ENCODE measurements at places on chromosomes 6 and 20. TPM values are rescaled to one million over a fixed set of nuclear protein-coding genes. Genes with fewer than 3 reads are reported as not detected.

Gene CD109
- 0.42 TPM for total RNA-seq

Gene SH3BGRL2
- total RNA-seq: 71.3 TPM

Gene PSMF1
- 90.6 TPM for total RNA-seq

Gene ADGB
- total RNA-seq: not detected

Gene OXT
- total RNA-seq: 6.5 TPM

Gene TULP1
- not detected for total RNA-seq

Gene ELOVL4
- 2.1 TPM for total RNA-seq

Gene COL9A1
- not detected for total RNA-seq

DNA sequence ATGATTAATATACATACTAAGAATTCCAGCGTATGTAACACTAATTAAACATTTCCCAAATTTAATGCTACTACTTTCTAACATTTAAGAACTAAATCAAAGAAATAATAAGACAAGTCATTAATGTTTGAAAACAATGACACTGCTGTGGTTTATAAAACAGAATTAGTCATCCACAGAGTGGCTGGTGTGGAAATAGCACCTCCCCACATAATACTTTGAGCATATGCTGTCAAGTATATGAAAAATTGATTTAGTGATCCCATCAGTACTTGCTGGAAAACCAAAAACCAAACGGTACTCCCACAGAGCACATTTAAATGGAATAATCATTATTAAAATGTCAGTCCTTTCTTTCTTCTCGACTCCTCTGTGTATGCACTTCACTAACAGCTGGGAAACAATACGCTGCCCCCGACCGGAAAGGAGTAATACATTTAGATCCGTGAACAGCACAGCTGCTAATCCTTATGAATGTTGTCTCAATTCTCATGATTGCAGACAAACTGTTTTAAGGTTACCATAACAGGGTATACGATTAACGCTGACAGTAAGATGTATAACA lies 78.4 kb downstream of the PREP start:
- H3K27ac ChIP-seq: no peak overlapping the region
- DNase-seq: no peak
- peaks cover 8% of the 10 kb centered on the region for H3K36me3 ChIP-seq
- H3K4me1 ChIP-seq: no peaks in the 10 kb centered on the region

GRCh38 chr6:26065952-26066380 lies 21.3 kb upstream of the HFE start:
- H3K4me3 ChIP-seq: no peak overlapping the region
- H3K4me1 ChIP-seq: peaks cover 4% of the 10 kb centered on the region
- peak; percentile 60 for DNase-seq
- H3K27ac ChIP-seq: peak overlapping the region; percentile 61

- DNase-seq: no peak
- H3K27ac ChIP-seq: no peak overlapping the region
- peaks cover 79% of the 10 kb centered on the region for H3K36me3 ChIP-seq
- H3K4me1 ChIP-seq: no peaks in the 10 kb centered on the region
These were observed 110.7 kb downstream of the DST start for GRCh38 chr6:56531839-56532595.

DNA sequence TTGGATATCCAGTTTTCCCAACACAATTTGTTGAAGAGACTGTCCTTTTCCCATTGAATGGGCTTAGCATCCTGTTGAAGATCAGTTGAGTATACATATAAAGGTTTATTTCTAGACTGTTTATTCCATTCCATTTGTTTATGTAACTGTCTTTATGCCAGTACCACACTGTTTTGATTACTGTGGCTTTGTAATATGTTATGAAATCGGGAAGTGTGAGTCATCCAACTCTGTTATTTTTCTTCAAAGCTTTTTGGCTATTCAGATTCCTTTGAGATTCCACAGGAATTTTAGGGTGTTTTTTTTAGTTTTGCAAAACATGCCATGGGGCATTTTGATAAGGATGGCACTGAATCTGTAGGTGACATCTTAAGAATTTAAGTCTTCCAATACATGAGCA lies 188.3 kb downstream of the BMP7 start:
- H3K36me3 ChIP-seq: no peaks in the 10 kb centered on the region
- no peak overlapping the region for H3K27ac ChIP-seq
- H3K27me3 ChIP-seq: no peaks in the 10 kb centered on the region
- no peak for DNase-seq

DNA sequence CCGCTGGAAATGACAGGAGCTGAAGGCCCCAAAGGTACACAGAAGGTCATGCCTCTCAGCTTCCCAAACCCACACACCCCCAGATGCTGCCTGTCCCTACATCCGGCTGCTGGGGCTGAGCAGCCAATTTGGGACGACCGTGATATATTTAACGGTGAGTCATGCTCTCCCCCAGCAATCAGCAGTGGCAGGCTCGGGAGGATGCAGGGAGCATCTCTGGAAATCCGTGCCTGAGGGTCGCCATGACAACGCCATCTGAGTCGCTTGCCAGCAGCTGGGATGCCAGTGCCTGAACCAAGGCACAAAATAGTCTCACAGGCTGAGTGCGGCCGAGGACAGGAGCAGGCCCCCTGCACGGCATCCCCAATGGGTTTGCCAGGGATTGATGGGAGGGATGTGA lies 57.9 kb downstream of the KCNB1 start:
- no peak overlapping the region for H3K27ac ChIP-seq
- H3K27me3 ChIP-seq: no peaks in the 10 kb centered on the region
- no peak overlapping the region for H3K4me3 ChIP-seq

- no peak for DNase-seq
- H3K27ac ChIP-seq: no peak overlapping the region
- no peak overlapping the region for H3K4me3 ChIP-seq
- peaks cover 3% of the 10 kb centered on the region for H3K27me3 ChIP-seq
- no peaks in the 10 kb centered on the region for H3K36me3 ChIP-seq
These were observed 234.5 kb downstream of the BMP7 start for GRCh38 chr20:57031867-57032355.

GRCh38 chr20:53865901-53866793 lies 204.2 kb downstream of the BCAS1 start:
- H3K36me3 ChIP-seq: no peaks in the 10 kb centered on the region
- H3K4me1 ChIP-seq: peaks cover 27% of the 10 kb centered on the region
- H3K4me3 ChIP-seq: no peak overlapping the region

GRCh38 chr6:139743664-139744437 lies 369.4 kb upstream of the CITED2 start:
- no peak overlapping the region for H3K4me3 ChIP-seq
- no peak for DNase-seq
- H3K4me1 ChIP-seq: peaks cover 3% of the 10 kb centered on the region

GRCh38 chr20:36744243-36744642 lies 1.6 kb downstream of the NDRG3 start:
- no peak overlapping the region for H3K27ac ChIP-seq
- H3K36me3 ChIP-seq: no peaks in the 10 kb centered on the region
- DNase-seq: no peak
- H3K27me3 ChIP-seq: no peaks in the 10 kb centered on the region

DNA sequence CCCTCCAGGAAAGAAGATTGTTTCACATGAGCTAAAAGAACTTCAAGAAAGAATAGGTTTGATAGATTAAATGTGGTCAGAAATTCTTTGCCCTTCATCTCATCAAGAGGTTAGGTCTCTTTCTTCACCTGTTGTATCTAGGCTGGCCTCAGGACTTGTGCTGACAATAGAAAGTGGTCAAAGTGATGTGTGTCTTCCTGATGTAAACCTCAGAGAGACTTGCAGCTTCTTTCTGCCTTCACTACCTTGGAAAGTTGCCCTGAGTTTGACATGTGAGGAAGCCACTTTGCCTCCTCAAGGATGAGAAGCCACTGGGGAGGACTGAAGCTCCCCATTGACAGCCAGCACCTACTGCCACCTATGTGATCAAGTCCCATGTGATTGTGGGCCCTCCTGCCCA lies 46.3 kb downstream of the TBPL1 start:
- no peaks in the 10 kb centered on the region for H3K27me3 ChIP-seq
- no peak overlapping the region for H3K4me3 ChIP-seq
- no peaks in the 10 kb centered on the region for H3K4me1 ChIP-seq
- no peak overlapping the region for H3K27ac ChIP-seq
- H3K36me3 ChIP-seq: no peaks in the 10 kb centered on the region

DNA sequence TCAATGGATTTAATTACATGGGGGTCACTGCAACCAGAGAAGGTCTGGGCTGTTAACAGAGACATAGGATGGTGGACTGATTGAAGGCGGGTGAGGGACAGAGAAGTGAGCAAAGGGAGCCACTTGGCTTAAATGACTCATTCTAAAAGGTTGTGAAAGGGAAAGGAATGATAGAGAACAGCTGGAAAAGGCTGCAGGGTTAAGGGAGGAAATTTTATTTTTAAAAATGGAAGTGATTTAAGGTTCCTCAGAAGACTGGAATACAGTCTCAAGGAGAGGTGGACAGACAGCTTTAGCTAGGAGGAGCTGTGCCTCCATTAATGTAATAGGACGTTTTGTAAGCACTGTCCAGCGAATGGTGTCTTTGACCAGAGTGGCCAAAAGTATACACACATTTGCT lies 46.7 kb downstream of the RGS17 start:
- H3K4me3 ChIP-seq: no peak overlapping the region
- H3K36me3 ChIP-seq: no peaks in the 10 kb centered on the region
- DNase-seq: no peak
- peaks cover 9% of the 10 kb centered on the region for H3K27me3 ChIP-seq

DNA sequence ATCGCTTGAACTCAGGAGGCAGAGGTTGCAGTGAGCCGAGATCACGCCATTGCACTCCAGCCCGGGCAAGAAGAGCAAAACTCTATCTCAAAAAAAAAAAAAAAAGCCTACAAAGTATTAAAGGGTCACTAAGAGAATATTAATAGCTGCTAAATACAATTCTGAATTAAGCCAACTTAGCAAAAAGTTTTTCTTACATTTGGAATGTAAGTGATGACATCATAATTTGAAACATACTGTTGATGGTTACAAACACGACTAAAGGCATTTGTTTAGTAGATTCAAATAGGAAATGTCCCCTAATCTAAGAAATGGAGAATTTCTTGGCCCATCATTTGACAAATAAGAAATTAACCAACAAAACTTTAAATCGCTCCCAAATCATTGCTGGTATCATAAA lies 282.8 kb downstream of the RNGTT start:
- H3K4me3 ChIP-seq: no peak overlapping the region
- no peaks in the 10 kb centered on the region for H3K27me3 ChIP-seq
- no peak for DNase-seq
- H3K4me1 ChIP-seq: no peaks in the 10 kb centered on the region
- H3K27ac ChIP-seq: no peak overlapping the region
- no peaks in the 10 kb centered on the region for H3K36me3 ChIP-seq
